ENCODE measurements at places on chromosomes 4 and X.

GRCh38 chrX:80181079-80181478 lies 166.5 kb downstream of the TBX22 start:
- no peak for DNase-seq

- no peak for DNase-seq
Observed at GRCh38 chr4:72484981-72485380, 84.0 kb downstream of the ADAMTS3 start.

- peak; percentile 10 for DNase-seq
Observed at GRCh38 chrX:9515973-9516538, 51.2 kb downstream of the TBL1X start.

DNA sequence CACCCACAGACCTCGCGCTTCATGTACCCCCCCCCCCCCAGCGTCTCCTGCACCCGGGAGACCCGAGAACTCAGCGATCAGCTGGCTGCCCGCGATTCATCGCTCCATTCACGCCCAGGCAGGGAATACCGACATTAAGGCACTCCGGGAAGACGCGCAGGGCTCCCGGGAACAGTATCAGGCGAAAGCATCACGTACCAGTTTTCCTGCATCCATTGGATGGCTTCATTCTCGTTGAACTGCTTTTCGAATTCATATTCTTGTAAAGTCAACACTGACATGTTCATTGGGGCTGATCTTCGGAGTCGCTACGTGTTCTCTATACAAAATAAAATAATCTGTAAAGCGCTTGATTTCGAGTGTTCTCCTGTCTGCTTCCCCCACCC lies 373 bp downstream of the ELOVL6 start:
- DNase-seq: no peak

DNA sequence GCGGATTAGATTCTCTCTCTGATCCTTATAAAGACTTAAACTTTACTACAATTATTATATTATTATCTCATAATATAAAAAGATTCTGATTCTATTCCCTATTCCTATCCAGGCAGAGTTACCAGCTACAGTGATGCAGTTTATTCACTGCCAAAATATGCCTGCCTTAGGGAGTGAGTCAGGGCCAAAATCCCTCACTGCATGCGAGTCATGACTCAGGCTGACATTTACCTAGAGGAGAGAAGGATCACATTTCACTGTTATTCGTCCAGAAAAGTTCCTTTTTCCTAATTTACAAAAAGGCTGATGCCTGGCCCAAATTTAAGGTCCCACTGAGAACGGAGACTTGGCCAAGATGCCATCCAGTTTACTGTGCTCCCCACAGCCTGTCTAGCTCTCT lies 168.5 kb upstream of the LDB2 start:
- no peak for DNase-seq

All from CD8-positive, alpha-beta T cell (primary cell).